ENCODE measurements at places on chromosomes 13 and 19.

DNA sequence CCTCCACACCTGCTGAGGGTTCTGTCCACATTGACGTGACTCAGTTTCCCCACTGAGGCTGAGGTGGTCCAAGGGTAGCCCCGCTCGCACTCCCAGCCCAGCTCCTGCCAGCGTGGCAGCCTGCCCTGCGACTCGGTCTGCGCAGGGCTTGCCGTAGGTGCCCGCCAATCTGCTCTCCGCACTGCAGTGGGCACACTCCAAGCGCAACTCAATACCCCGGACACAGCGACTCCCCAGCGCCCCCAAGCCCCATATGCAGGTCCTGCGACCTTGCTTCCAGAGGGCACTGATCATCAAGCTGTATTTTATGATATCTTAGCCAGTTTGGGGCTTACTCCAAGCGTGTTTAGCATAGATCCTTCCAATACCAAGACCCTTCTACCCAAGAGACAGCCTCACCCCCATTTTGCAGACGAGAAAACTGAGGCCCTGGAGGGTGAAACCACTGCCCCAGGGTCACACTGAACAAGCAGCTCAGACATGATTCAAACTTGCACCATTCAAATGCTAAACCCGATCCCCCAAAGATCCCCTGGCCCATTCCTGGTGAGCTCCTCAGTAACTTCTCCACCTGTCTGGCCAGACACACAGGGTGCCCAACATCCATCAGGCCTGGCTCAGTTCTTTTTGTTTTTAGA, 13.5 kb downstream of the PTPRS start:
- no peak for DNase-seq

GRCh38 chr13:74774264-74774663, 640.1 kb upstream of the KLF12 start:
- DNase-seq = no peak

- no peak for DNase-seq
Measured at GRCh38 chr19:6828698-6829633, 56.5 kb downstream of the VAV1 start.

DNA sequence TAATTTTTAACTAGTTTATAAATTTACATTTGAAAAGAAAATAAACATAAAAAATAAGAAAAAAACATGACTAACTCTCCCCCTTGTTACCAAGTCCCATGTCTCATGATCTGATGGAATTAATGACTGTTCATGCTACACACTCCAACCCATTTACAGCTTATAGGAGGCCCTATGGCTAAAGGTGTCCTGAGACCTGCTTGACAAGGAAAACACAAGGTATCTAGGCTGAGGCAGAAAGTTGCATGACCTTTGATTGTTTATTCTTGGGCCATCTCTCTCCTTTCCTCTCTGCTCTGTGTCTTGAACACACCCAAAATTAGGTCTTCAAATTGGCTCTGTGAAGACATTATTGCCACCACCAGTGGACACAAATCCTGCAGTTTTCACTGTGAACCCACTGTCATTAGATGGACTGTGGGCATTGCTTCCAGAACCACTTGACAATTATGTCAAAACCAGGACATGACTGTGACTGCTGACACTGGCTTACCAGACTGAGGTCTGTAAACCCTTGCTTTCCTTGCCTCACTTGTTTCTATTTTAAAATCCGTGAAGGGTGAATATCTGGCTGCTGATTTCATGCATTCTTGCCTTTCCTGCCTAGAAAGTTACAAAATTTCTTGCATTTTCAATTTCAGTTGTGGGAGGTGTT, 386.5 kb upstream of the SPRY2 start:
- DNase-seq = no peak

DNA sequence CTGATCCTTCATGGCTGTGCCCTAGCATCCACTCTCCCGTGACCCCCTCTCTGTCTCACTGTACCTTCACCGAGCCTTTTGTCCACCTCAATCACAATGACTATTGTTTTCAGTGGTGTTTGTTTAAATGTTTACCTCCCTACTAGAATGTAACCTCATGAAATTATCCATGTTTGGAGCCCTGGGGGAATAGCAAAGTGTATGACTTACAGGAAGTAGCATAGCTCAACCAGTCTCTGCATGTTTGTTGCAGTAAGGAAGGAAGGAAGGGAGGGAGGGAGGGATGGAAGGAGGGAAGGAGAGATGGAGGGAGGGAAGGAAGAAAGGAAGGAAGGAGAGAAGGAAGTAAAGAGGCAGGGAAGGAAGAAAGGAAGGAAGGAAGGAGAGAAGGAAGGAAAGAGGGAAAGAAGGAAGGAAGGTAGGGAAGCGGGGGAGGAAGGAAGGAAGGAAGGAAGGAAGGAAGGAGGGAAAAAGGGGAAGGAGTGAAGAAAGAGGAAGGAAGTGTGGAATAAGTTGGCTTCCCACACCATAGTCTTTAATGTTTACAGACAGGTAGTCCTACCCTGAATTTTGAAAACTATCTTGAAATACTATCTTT, 421.4 kb downstream of the COG6 start:
- DNase-seq = no peak

- no peak for DNase-seq
Measured at GRCh38 chr13:44088991-44089413, 209.3 kb downstream of the LACC1 start.

DNA sequence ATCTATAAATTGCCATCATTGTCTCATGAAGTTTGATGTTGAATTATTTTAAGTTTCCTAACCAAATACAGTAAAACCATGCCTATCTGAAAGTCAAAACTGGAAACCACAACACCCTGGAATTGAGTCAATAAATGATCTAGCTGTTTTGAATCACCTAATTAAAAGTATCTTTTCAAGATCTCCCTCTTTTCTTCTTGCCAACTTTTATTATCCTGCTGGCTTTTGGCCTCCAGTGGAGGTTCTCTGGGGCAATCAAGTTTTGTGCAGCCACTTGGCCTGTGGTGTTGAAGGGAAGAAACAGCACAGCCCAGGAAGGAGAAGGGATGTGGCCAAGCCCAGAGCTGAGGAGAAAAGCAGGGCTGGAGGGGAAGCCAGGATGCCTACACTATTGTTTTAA, 255.4 kb downstream of the COG6 start:
- no peak for DNase-seq

DNA sequence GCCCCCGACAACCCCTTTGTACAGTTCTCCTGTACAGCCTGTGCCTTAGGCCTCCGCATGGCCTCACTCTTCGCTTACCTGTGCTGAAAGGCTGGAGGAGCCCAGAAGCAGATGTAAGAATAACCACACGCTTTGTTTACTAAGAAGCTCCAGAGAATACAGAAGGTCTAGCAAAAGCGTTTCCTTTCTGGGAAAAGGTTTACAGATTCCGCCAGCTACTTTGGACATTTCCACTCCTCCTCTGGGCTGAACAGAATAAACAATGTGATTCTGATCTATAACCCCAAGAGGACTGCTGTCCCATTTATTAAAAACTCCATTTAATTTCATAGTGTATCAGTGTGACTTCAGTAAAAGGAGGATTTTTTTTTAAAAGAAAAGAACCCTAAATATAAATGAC, 339.2 kb downstream of the DNAJC15 start:
- no peak for DNase-seq

GRCh38 chr19:34224996-34225658, 29.2 kb upstream of the GARRE1 start:
- DNase-seq = no peak

- DNase-seq = no peak
Measured at GRCh38 chr13:51637852-51638215, 53.6 kb downstream of the WDFY2 start.

- DNase-seq = no peak
Measured at GRCh38 chr13:21399741-21400140, 59.4 kb downstream of the ZDHHC20 start.

DNA sequence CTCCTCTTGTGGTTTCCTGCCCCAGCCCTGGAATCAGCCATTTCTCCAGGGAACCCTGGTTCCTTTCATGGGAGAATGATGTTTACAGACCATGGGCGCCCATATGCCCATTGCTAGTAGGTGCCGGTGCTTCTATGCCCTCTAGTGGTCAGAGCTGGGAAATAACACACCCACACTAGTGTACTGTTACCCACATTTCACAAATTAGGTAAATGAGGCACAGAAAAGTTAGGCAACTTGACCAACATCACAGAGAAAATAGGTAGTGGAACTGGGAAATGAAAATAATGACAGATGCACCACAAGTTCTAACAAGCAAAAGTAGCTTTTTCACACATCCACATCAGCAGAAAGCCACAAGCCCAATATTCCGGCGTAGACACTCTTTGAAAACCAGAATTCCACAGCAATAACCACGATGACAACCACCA, 1.3 kb upstream of the CEACAM3 start:
- DNase-seq = peak; percentile 65

DNA sequence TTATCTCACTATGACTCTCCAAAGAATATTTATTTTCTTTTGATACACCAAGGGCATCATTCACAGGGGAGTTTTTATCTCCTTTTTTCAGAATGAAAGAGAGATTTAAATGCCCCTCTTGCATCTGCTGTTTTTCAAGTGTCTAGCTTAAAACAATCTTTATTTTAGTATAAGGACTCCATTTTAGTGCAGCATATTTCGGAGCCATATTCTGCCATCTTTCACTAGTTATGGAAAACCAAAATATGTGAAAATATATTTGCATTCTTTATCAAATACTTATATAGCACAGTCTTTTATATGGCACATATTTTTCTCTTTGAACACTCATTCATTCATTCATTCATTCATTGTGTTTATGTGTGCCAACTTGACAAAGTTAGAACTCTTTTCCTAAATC, 1130.2 kb downstream of the SLITRK5 start:
- DNase-seq = no peak

DNA sequence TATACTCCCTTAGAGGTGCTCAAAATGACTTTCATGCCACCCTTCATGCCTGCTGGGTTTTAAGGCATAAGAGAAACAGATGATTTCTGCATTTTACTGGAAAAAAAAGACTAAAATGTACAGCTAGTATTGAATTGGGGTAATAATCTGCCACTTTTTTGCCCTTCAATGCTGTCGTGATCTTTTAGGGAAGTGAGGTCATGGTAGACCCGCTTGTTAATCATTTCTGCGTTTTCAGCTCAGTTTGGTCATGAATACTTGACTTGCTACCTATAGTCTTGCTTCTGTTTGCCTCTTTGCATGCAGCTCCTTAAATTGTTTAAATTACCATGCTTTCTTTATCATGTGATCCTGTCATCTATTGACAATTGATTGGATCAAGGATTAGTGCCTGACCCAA, 90.4 kb downstream of the PCCA start:
- DNase-seq = no peak

DNA sequence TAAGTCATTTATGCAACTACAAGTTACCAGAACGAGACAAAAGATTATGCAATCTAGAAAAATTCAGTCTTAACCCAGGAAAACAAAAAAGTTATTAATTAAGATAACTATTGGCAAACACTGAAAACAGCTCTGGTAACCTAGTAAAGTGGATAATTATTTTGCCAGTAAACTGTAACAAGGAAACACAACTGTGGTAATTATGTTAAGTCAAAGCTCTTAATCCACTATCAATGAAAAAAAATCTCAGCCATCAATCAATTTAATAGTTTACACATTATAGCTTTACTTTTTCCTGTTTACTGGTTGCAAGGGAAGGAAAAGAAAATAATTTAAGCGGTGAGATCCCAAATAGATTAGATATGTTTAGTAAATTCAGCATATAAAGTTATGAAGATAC, 11.2 kb downstream of the EXOSC8 start:
- no peak for DNase-seq

- no peak for DNase-seq
Measured at GRCh38 chr19:54319892-54320670, 7.1 kb upstream of the LILRA5 start.

- no peak for DNase-seq
Measured at GRCh38 chr19:3496392-3497273, 3.8 kb downstream of the DOHH start.

GRCh38 chr13:98919566-98919965, 58.3 kb downstream of the DOCK9 start:
- DNase-seq = no peak

DNA sequence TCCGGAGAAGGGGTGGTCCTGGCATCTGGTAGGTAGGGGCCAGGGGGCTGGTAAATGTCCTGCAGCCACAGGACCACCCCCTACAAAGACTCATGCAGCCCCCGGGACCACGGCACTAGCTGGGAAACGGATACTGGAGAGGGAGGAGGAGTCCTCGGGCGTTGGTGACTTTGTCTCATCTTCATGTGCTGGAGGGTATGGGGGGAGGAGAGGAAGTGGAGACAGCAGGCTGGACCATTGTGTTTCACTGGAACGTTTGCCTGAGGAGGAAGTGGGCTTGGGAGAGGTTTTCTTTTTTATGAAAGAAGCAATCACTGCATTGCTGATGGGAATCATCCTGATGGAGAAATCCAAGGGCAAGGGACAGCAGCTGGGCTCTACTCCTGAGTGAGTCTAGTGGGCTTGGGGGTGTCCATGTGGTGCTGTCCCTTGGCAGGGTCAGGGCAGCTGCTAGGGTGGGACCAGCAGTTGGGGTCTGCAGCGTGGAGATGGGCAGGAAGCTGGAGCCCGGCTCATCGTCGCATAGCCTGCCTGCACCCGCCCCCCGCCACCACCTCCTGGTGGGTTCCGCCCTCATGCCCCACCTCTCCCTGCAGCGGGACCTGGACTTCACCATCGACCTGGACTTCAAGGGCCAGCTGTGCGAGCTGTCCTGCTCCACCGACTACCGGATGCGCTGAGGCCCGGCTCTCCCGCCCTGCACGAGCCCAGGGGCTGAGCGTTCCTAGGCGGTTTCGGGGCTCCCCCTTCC, 1.7 kb upstream of the ADM5 start:
- DNase-seq = no peak

GRCh38 chr19:42445948-42446347, 3.2 kb upstream of the CXCL17 start:
- no peak for DNase-seq

DNA sequence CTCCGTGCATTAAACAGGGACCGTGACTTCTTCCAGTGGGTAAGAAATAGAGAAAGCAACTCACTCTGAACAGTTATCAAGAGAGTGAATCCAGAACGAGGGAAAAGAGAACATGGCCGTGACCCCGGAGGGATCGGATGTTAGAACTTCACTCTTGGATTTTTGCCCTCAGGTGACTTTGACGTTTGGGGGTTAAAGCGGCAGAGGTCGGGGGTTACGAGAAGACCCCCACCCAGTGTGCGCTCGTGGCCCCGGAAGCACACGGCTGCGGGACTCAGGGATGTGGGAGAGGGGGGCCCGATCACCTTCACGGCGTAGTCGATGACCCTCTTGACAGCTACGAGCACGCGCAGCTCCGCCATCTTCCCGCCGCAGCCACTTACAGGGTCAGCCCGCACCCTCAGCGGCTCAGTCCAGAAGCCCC, at the start of gene ETFB:
Gene ETFB (minus strand): TSS at position 424 of the 424 bp plus-strand sequence. CDS start 62 bp downstream, at position 362.
- DNase-seq = no peak

- peak; percentile 30 for DNase-seq
Measured at GRCh38 chr13:68597641-68598040, 1367.5 kb upstream of the PCDH9 start.

Data from D341Med (cell line).